ENCODE measurements at places on chromosomes 12 and 14.
A peak's percentile ranks its signal among the peaks of the same experiment; 100 is the strongest.

- no peak for DNase-seq
Observed at GRCh38 chr14:60636879-60637478, 12.3 kb downstream of the SIX1 start.

- no peak for DNase-seq
Observed at GRCh38 chr12:59823567-59823966, 227.7 kb downstream of the SLC16A7 start.

GRCh38 chr12:118055865-118056773, 4.9 kb downstream of the WSB2 start:
- no peak for DNase-seq

DNA sequence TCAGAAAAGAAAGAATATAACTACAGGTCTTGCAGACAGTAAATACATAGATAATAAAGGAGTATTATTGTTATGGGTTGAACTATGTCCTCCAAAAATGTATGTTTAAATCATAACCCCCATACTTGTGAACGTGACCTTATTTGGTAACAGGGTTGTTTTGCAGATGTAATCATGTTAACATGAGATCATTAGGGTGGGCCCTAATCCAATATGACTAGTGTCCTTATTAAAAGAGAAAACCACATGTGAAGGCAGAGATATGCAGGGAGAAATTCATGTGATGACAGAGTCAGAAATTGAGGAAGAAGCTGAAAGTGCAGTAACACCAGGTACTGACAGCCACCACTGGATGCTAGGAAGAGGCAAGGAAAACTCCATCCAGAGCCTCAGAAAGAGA, 29.0 kb downstream of the MAGOHB start:
- no peak for DNase-seq

- no peak for DNase-seq
Observed at GRCh38 chr12:34625116-34625515, 602.8 kb downstream of the ALG10 start.

GRCh38 chr12:127515941-127516340, 751.0 kb upstream of the TMEM132C start:
- DNase-seq: no peak

GRCh38 chr12:92022093-92022492, 123.6 kb downstream of the BTG1 start:
- DNase-seq: no peak

- DNase-seq: no peak
Observed at GRCh38 chr12:48054955-48055821, 50.7 kb downstream of the SENP1 start.

- no peak for DNase-seq
Observed at GRCh38 chr12:120252071-120252906, 13.2 kb downstream of the PXN start.

GRCh38 chr14:53621921-53622320, 334.7 kb downstream of the BMP4 start:
- DNase-seq: no peak

GRCh38 chr12:90921536-90921935, 33.4 kb downstream of the CCER1 start:
- no peak for DNase-seq

- no peak for DNase-seq
Observed at GRCh38 chr12:107229827-107230226, 136.5 kb upstream of the CRY1 start.

- no peak for DNase-seq
Observed at GRCh38 chr12:45697371-45697770, 32.1 kb upstream of the ARID2 start.

GRCh38 chr12:89069431-89069830, 282.9 kb downstream of the DUSP6 start:
- no peak for DNase-seq

GRCh38 chr12:129901254-129901653, 2.6 kb downstream of the TMEM132D start:
- DNase-seq: no peak

DNA sequence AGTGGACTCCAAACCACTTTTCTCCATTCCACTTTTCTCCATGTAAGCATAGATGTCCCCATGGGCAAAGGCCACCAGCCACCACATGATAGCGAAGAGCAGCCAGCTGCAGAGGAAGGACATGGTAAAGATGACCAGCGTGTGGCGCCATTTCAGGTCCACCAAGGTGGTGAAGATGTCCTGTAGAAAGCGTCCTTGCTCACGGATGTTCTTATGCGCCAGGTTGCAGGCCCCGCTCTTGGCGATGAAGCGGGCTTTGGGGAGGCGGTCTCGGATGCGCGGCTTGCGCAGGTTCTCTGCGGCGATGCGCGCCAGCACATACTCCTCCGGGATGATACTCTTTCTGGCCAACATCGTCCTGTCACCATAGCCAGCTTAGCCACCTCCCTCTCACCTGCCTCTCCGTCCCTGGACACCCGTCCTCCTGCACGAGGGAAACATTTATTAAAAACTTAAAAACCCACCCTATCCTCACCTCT, 1.2 kb downstream of the KCNJ8 start:
- DNase-seq: no peak

DNA sequence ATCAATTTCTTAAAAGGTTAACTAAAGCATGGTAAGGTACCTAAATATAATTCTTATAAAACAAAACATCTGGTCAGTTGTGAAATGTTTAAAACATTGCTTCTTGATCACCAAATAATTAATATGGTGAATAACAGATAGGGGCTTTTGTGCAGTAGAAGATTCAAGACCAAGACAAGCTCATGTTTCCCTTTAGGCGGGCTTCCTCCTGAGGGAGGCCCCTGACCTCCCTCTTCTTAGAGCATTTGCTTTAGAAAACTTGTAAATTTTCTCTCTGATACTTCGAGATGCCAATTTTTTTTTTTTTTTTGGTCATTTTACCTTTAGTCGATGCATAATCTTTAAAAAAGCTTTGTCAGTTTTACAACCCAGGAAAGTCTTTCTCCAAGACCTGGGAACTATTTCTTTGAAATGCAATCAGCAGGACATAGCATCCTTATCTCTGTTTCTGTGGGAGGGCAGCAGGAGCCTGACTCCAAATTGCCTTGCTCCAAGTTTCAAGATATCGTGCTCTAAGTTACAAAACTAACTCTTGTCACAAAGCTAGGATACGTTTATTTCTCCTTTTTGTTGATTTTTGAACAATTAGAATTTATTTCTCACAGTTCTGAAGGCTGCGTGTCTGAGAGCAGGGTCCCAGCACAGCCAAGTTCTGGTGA, 66.6 kb upstream of the BICD1 start:
- DNase-seq: no peak

- DNase-seq: no peak
Observed at GRCh38 chr14:44945264-44945663, 16.5 kb downstream of the KLHL28 start.

GRCh38 chr14:83838226-83838625, 1691.7 kb upstream of the FLRT2 start:
- DNase-seq: no peak

GRCh38 chr14:72118841-72119240, 186.6 kb downstream of the RGS6 start:
- DNase-seq: no peak

DNA sequence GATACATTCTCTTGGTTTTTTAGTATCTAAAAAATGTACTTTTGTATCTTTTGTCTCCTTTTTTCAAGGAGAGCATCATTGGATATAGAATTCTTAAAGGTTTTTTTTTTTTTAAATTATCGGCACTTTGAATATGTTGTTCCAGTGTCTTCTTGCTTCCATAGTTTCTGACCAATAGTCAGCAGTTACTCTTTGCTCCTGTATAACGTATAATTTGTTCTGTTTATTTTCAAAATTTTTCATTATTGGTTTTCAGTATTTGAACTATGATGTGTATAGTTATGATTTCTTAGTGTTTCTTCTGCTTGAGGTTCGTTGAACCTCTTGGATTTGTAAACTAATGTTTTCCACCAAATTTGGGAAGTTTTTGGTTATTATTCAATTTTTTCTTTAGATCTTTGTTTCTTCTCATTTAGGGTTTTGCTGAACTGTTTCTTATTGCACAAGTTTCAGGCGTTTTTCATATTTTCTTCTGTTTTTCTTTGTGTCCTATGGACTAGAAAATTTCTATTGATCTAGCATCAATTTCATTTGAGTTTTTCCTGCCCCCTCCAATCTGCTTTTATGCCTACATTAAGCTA, 93.9 kb downstream of the PLBD1 start:
- no peak for DNase-seq

GRCh38 chr12:43063650-43064049, 474.1 kb upstream of the PRICKLE1 start:
- DNase-seq: no peak

- DNase-seq: no peak
Observed at GRCh38 chr12:54744590-54744989, 96.4 kb upstream of the DCD start.

GRCh38 chr14:103802356-103802755, 45.0 kb downstream of the PPP1R13B start:
- DNase-seq: no peak

GRCh38 chr14:98236314-98236713, 1035.7 kb downstream of the BCL11B start:
- DNase-seq: no peak

- DNase-seq: no peak
Observed at GRCh38 chr12:123938679-123939480, 33.8 kb downstream of the CCDC92 start.

DNA sequence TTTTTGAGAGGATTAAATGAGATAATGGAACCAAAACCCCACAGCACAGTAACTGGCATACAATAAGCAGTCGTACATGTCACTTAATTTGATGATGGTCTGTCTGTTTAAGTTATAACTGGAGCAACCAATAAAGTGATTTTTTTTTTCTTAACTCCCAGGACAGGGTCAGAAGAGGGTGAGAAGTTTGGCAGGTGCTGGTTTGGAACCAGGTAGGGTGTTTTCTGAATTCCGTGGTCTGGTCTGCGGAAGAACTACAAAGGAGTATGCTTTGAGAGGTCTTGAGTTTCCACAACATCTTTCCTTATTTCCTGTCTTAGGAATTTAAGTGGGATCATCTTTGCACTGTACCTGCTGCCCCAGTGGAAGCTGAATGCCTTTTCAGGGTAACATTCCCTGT, 111.7 kb downstream of the SLC8A3 start:
- no peak for DNase-seq

- no peak for DNase-seq
Observed at GRCh38 chr12:15563663-15564062, 225.5 kb downstream of the EPS8 start.

GRCh38 chr12:108511633-108512540, 3.2 kb upstream of the FICD start:
- DNase-seq: peak; percentile 52

- no peak for DNase-seq
Observed at GRCh38 chr14:95231966-95232633, 74.8 kb upstream of the DICER1 start.

DNA sequence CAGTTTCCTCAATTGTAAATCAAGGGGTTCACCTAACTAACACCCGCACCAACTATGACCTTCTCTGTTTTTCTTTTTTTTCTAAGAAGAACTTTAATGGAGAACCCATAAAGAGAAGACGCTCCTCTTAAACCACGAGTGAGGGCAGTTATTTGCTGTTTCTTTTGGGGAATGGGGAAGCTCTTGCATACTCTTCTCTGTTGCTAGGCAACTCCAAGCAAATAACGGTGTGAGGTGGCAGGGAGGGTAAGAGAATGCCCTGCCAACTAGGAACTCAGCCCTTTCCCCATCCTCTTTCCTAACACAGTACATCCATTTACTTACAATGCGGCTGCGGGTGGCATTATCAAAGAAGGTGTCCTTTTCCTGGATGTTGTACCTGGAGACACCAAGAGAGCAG, 114.9 kb downstream of the ANO2 start:
- no peak for DNase-seq

DNA sequence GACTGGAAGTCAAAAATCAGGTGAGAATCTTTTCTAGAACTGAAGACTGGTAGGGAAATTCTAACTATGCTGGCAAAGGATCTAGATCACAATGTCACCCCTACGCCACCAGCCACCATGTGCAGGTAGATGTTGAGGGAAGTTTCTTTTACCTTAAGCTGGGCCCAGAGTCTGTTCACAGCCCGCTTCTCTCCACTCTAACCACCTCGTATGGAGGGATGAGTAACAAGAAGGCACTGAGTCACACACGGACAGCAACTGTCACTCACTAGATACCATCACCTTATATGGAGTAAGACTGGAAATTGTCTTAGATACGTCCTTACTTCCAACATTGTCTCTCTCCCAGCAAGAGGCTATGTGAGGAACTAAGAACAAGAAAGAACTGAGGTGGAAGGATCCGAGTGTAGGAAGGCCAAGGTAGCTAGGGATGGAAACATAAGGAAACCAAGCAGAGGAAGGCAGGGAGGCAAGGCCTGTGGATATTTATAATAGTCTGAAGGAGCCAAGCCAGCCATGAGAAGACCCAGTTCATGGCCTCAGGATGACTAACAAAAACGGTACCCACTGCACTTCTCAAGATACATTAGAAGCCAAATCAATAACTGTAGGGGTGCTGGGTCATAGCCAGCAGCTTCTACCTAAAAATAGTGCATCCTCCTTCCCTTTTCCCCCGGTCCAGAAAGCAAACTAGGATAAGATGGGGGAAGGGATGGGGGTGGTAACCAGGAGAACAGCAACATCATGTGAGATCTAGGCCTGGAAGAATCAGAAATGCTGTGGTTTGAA, 15.5 kb downstream of the REM2 start:
- DNase-seq: no peak

DNA sequence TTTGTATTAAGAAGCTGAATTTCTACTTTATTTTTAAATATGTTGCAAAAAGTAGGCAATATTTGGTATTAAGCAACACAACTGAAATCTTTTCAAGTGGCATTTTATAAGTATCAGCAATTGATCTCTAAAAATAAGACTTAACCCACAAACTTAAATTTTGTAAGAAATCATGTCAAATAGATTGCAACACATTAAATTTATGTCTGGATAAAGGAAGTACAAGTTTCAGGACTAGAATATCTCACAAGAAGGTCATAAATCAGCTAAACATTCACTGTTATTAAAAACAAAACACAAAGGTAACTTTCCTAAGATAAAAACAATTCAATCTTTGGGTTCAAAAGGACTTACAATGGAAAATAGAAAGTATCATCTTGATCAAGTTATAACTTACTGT, 32.8 kb downstream of the CPNE8 start:
- DNase-seq: no peak

DNA sequence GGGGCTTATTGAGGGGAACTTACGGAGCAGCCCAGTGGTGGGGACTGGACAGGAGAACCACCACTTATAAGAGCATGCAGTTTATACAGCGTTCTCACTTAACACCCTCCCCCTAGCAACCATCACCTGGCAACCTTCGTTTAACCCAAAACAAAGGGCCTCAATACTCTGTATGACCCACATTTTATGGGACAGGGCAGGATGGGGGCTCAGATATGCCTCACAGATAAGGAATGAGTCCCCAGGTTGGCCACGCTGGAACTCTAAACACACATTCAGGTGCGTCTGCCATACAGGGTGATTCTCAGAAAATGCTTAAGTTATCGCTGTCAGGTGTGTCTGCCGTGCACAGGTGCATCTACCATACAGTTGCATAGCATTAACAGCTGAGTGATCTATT, 99.2 kb downstream of the GCH1 start:
- no peak for DNase-seq

- no peak for DNase-seq
Observed at GRCh38 chr14:56342494-56342942, 224.3 kb downstream of the PELI2 start.

GRCh38 chr12:95820096-95820703, 29.6 kb upstream of the NTN4 start:
- no peak for DNase-seq
